ENCODE measurements at places on chromosomes 2 and 18.

GRCh38 chr2:224957540-224958461, 84.5 kb downstream of the DOCK10 start:
- DNase-seq: no peak

DNA sequence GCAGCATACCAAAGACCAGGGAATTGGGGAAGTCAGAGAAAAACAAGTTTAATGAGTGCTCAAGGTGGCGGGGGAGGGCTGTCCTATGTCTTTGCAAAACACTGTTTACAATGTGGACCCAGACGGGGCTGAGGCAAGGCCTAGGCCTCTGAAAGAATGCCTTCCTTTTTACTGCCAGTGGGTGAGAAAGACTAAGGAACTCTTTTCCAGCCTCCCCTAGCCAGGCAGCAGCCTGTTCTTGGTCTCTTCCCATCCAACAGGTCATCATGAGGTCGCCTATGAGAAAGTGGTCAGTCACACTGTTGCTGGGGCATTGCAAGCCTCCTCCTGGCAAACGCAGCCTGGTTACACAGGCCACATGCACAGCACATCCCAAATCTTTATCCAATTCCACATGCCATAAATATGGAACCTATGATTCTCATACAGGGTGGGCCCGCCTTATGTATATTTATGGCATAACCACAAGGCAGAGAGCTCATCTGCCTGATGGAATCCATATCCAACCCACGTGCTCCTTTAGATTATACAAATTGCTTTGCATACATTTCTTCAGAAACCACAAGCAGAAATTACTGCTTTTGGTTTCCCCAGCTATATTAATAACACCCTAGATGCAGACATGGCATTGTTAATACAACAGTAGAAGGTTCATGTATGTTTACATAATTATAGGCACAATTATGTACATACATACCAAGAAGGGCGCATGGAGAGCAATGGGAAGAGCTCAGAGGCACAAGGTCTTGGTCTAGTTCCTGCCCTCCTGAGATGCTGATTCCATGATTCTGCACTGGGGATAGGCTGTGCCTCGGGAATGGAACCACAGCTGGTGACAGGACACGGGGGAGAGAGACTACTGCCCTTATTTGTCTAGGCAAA, 48.6 kb downstream of the NRP2 start:
- no peak for DNase-seq

DNA sequence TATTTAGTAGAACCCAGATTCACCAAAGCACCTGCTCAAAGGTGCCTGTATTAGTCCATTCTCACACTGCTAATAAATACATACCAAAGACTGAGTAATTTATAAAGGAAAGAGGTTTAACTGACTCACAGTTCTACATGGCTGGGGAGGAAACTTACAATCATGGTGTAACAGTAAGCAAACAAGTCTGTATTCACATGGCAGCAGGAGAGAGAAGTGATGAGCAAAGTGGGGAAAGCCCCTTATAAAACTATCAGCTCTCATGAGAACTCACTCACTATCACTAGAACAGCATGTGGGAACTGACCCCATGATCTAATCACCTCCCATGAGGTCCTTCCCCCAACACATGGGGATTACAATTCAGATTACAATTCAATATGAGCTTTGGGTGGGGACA, 28.0 kb upstream of the DDX18 start:
- no peak for DNase-seq

- no peak for DNase-seq
Measured at GRCh38 chr2:174666312-174666711, 68.7 kb upstream of the WIPF1 start.

DNA sequence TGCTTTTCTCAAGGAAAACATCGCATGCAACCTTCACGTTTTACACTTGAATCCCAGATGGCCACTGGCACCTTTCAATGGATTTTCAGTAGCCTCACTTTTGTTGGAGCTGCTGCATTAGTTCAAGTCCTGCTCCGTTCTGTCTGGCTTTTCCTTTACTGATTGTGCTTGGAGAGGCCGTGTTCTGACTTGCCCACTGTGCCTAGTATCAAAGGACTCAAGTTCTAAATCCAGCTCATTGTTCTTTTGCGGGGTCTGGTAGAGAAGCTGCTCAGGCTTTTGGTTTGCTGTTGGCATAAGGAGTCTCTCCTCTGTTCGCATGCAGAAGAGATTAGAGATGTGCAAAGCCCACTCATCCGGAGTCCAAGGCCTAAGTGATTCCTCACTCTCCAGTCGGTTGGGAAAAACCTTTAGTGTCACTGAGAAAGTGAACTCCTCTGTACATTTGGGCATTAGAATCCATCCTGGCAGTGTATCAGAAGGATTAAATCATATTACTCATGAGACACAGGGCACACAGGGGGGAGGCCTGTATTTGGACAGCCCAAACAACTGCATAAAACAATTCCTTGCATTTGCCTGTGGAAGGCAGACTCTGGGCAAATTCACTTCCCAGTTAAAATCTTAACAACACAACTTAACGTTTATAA, 69.7 kb downstream of the NCK2 start:
- no peak for DNase-seq

DNA sequence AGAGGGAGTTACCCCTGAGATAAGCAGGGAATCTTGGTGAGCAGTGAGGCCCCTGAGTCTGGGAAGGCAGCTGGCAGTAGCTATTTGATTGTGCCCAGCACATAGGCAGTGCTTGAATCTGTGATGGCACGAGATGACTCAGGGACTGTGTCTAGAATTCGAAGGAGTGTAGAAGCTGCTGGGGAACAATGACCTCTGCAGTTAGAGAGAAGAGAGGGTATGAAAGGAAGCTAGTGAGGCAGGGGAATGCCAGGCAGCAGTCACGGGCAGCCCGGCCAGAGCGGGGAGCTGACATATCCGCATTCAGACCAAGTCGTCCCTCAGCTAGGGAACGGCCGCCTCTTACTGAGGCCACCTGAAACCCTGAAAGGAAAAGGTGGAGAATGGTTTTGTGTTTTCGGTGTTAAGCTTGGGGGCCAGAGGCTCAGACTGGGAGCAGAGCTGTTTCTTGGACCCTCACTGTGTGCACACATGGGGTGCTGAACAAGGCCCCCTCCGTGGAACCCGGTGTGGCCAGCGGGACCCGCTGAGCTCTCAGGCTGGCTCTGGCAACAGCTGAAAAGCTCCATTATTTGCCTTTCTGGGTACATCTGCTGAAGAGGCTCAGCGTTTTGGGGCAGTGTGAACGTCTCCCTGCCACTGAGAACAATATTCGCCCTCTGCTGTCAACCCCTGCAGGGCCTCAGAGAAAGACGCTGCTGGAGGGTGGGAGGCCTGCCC, 32.9 kb downstream of the ARHGEF4 start:
- no peak for DNase-seq

Data from T-helper 22 cell (primary cell).